Central memory CD4-positive, alpha-beta T cell (primary cell): ENCODE measurements at places on chromosomes 2 and 18.

DNA sequence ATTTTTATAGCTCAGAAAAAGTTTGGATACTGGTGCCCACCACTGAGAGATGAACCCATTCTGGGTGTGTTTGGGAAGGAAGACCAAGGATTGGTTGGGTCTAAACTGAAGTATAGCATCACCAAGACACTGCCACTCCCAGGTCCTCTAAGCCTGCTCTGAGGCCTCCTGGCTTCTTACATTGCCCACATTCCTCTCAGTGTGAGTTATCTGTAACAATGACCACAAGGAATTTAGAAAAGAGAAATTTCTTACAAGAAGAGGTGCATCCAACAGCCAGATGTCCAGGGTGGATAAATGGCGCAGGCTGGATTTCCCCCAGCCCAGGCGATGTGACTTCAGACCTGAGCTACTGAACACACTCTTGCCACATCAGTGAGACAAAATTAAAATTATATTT lies 1.6 kb upstream of the GPR45 start:
- DNase-seq, result no peak

GRCh38 chr2:177537636-177538035 lies 145.1 kb downstream of the AGPS start:
- no peak for DNase-seq

DNA sequence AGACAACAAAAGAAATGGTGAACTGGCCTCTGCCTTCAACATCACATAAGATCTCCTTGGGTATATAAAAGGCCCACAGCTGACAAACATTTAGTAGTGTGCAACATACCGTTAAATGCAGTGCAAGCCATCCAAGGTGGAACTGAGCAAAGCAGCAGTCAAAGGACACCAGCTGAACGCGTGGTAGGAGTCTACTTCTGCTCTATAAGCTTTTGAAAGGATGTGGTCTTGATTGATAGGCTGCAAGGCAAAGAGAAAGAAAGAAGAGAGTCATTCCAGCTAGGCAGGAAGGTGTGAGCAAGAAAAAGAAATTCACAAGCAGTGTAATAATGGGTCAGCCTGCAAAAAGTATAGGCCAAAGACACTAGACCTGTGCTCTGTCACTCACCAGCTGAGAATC lies 356.3 kb downstream of the SATB2 start:
- no peak for DNase-seq

GRCh38 chr2:197852108-197852507 lies 47.7 kb downstream of the PLCL1 start:
- no peak for DNase-seq

- no peak for DNase-seq
Observed at GRCh38 chr2:238239543-238239862, 335 bp downstream of the HES6 start.

DNA sequence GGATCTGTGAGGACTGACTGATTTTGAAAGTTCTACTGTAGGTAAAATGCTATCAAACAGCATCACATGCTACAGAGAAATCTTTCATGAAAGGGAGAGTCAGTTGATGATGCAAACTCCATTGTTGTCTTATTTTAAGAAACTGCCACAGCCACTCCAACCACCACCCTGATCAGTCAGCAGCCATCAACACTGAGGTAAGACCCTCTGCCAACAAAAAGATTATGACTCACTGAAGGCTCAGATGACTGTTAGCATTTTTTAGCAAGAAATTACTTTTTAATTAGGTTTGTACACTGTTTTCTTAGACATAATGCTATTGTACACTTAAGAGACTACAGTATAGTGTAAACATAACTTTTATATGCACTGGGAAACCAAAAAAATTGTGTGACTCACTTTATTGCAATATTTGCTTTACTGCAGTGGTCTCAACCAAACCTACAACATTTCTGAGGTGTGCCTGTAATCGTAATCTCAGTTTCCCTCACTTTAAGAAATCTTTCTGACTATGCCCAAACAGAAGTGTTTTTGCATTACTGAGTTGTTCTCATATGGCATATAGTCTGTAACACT lies 42.8 kb downstream of the METTL8 start:
- DNase-seq, result no peak

DNA sequence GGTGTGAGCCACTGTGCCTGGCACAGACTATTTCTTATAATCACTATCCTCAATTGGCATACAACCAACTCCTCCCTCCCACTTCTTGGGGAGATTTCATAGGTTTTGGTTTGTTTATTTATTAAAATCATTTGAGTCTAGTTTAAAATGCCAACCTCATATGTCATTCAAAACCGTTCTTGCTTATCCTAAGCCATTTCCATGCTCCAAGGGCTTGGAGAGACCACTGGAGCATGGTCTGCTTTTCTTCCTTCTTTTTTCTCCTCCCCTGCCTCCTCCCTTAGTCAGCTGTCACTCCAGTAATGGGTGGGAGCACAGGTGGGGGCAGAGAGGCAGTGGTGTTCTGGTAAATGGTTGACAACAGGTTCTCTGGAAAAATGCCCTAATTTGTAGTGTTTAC lies 20.4 kb upstream of the KCNS3 start:
- no peak for DNase-seq

GRCh38 chr2:37098416-37099118 lies 14.2 kb downstream of the GPATCH11 start:
- no peak for DNase-seq

DNA sequence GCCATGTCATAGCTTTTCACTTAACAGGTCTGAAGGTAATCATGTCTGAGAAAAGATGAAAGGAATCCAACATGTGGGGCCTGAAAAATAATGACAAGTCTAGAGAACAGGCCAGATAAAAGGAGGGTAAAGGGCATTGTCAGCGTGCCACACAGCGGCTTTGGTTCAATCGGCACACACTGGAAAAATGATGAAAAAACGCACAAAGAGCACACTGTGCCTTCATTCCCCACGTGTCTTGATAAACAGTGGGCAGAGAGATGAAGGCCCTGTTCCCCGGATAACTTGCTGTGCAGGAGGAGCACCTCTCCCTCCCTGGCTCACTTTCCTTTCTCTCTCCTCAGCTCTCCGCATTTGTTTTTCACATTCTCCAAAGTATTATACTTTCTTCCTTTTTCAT lies 766.3 kb downstream of the TDRD15 start:
- DNase-seq, result no peak

GRCh38 chr2:46047290-46047689 lies 249.9 kb upstream of the EPAS1 start:
- no peak for DNase-seq

DNA sequence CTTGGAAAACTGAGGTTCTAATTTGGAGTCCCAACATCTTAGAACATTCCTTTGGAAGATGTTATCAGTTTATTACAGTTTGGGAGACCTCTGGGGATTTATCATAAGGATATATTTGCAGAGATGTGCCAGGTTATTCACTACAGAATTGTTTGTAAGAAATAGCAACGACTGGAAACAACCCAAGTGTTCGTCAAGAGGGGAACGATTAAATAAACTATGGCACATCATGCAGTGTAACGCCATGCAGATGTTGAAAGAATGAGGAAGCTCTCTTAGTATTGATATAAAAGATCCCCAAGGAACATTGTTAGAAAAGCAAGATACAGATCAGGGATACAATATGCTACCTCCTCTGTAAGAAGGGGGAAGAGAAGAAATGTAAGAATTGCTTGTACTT lies 210.6 kb downstream of the TMEM247 start:
- DNase-seq, result no peak

- no peak for DNase-seq
Observed at GRCh38 chr2:216279459-216279858, 92.8 kb downstream of the MARCHF4 start.

GRCh38 chr2:46306330-46306751 lies 9.1 kb downstream of the EPAS1 start:
- no peak for DNase-seq

- no peak for DNase-seq
Observed at GRCh38 chr2:239279508-239280295, 121.1 kb downstream of the HDAC4 start.

DNA sequence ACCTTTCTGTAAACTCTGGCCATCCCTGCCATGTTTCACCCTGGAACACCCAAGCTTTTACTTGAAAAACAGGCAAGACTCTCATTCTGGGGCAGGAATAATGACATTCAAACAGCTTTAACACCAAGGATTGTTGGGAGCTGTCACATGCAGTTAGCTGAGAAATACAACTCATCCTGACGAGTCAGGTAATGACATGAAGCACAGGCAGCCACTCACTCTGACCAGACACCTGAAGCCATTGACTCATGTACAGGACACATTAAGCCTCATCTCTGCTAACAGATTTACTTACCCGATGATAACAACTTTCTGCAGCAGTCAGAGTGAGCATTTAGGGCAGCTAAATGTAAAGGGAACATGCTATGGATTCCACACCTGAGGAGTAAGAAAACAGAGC lies 163.1 kb upstream of the PGAP1 start:
- no peak for DNase-seq
